ENCODE measurements at places on chromosomes 3 and 15.
A peak's percentile ranks its signal among the peaks of the same experiment; 100 is the strongest.

DNA sequence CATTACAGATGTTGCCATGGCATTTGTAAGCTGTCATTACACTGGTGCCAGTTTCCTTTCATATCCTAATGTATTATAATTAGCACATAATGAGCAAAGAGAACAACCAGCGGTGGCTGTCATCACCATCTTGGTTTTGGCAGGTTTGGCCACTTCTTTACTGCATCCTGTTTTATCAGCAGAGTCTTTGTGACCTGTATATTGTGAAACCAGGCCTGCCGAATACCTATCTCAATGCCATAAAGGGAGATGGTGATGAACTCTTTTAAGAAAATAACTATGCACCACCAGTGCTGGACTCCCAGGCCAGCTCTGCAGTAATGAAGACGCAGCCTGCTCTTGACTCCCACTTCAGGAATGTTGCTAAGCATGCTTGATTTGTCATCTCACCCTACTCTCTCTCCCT is 458.1 kb upstream of the NR2F2 start:
- DNase-seq: no peak

- no peak for DNase-seq
Measured at GRCh38 chr15:74396445-74397238, 29.2 kb upstream of the CYP11A1 start.

DNA sequence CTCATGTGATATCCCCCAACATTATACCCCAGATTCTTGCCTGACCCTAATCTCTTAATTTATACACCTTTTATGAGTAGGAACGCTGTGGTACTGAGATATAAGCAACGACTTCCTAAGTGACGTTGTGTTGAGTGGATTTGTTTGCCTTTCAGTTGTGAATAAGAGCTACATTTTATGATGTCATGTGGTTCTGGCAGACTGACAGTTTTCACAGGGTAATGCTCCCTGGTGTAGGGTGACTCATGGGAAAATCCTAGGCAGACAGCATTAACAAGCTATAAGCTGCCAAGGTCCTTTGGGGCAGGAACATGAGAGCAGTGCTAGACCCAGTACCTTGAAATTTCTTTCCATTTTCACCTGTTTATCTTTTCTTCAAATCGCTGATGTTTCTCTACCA is 11.2 kb downstream of the C3orf52 start:
- no peak for DNase-seq

DNA sequence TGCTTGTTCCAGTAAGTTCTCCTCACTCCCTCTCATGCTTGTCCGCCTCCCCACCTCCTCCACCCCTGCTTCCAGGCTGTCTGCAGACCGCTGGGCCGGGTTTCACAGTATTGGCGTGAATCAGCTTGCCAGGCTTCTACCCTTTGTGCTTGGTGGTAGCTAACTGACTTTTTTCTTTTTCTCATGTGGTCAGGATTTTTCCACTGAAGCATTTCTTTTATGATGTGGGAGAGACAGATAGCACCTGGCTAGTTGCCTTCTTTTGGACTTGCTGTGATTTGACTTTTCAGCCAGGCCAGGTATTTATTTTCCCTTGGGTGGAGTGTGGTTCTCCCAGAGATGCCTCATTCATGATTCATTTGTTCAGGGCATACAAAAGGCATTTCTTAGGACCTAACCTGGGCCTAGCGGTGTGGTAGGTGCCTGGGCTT is 60.6 kb downstream of the ST6GAL1 start:
- no peak for DNase-seq

DNA sequence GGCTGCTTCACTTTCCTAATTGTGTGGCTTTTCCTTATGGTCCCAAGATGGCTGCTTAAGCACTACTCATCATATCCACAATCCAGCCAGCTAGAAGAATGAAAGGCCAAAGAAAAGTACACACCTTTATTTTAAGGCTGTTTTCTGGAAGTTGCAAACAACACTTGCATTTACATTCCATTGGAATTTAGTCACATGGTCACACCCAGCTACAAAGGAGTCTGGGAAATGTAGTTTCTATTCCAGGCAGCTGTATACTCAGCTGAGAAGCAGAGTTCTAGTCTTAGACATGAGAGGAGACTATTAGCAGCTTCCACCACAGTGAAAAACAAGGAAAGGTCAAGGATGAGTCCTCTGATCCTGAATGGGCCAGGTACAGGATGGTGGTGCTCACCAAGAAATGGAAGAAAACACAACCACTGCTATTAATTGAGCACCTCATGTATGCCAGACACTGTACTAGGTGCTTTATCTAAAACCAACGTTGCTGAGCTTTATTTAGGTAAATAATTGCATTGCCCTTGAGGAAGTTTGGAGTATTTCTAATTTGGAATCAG is 28.0 kb upstream of the ATG7 start:
- no peak for DNase-seq

- DNase-seq: no peak
Measured at GRCh38 chr3:24500806-24501205, 6.2 kb upstream of the THRB start.

DNA sequence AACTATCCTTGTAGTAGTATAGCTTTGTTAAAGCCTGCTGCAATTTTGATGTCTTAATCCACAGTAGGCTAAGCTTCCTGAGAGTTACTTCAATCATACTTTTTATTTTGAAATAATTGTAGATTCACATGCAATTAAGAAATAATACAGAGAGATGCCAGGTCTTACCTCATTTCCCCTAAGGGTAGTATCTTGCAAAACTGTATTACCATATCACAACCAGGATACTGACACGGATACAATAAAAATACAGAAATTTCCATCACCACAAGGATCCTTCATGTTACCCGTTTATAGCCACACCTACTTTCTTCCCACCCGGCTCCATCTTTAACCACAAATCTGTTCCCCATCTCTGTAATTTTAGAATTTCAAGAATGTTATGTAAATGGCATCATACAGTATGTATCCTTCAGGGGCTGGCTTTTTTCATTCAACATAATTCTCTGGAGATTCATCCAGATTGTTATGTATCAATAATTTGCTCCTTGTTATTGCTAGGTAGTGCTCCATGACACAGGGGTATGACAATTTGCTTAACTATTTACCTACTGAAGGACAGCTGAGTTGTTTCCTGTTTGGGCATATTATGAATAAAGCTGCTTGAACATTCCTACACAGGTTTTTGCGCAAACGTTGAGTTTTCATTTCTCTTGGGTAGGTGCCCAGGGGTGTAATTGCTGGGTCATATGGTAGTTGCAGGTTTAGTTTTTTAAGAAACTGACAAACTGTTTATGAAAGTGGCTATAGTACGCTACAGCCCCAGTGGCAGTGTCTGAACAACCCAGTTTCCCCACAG is 21.6 kb downstream of the BDH1 start:
- DNase-seq: no peak

DNA sequence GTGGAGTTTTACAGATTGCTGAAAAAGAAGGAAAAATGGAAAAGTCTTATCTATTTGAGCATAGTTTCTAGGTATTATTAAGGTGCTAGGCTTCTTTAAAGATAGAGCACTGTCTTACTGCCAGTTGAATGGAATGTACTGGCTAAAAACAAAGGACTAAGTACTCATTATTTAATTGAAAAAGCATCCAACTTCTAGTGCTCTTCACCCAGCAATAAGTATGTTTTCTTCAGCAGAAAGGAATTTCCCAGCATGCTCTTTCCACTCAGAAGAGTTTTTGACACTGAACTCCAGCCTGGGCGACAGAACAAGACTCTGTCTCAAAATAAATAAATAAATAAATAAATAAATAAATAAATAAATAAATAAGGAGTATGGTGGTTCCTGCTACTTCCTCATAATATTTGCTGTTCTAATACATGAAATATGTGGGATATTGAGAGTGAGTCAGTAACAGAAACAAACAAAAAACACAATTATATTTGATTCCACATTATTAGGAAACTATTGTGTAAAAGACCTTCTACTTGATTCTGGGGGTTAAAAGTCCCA is 70.6 kb downstream of the ATP13A4 start:
- DNase-seq: no peak

DNA sequence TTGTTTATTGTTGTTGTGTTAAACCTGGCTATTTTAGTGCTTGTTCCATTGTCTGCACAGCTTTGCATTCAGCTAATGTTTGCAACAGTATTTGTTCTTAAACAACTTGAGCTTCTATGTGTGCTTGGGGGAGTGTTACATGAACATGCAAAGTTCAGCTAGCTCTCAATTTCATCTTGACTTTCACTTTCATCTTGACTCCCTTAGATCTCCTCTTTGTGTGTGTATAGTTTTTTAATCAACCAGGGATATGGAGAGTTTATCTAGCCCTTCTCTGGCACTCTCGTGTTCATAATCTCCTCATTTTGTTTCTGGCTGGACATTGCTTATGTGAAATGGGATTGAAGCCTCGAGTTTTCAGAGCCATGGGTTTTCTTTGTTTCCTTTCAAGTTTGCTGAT is 212.4 kb upstream of the ZBTB20 start:
- DNase-seq: peak; percentile 2

GRCh38 chr15:76011627-76012551 is at the start of gene NRG4:
NRG4 (minus strand) TSS chr15:76012424; CDS start chr15:76011230, 1,194 bp downstream.
- no peak for DNase-seq

DNA sequence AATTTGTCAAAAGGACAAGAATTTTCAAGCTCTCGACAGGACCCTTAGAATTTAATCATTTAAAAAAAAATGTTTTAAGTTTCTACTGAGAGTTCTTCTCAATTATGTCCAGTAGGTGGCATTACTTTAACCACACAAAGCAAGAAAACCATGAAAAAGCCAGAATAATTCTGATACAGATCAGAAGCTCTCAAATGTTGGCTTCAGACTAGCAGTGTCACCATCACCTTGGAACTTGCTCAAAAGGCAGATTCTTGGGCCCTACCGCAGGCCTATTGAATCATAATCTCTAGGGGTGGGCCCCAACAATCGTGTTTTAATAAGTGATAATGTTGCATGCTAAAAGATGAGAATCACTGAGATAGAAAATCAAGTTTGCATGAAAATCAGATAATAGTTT is 99.5 kb upstream of the KCNMB2 start:
- DNase-seq: peak; percentile 7
